ENCODE measurements at places on chromosomes 3 and 15.

- no peak for DNase-seq
These were observed 77.5 kb downstream of the CHRD start for GRCh38 chr3:184457329-184457728.

- DNase-seq = no peak
These were observed 112.2 kb upstream of the C3orf80 start for GRCh38 chr3:160112996-160113395.

GRCh38 chr3:71389911-71390573, 193.5 kb downstream of the FOXP1 start:
- DNase-seq = no peak

DNA sequence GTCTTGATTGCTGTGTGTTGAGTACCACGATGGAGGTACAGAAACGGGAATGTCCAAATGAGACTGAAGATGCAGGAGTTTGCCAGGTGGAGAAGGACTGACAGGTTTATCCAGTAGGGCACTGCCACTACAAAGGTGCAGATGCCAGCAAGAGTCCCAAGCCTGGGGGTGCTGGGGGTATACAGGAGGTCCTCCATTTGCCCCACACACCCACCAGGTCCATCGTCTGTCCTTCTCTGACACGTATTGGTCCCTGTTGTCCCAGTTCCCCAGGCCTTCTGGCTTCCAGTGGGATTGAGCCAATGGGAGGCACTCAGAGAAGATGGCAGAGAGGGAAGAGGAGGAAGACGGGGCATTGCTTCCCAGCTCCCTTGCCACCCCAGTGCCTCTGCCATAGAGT, 6.6 kb downstream of the HAPLN3 start:
- no peak for DNase-seq

GRCh38 chr3:172244011-172244410, 204.2 kb downstream of the GHSR start:
- DNase-seq = no peak

DNA sequence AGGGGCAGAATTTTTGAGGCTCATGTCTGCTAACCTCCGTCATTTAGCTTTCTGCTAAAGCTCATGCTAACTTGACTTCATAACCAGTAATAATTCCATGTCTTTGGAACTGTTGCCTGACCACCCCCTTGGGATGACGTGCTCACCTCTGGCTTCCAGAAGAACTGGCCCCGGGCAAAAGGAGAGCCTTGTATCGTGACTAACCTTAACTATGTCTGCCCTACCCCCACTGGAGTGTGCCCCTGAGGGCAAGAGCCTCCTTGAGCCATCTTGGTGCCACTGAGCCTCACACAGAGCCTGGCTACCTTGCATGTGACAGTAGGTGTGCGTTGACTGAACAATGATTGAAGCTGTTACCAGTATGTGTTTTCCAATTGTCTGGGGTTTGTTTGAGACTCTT, 4.7 kb downstream of the LRRK1 start:
- DNase-seq = no peak

DNA sequence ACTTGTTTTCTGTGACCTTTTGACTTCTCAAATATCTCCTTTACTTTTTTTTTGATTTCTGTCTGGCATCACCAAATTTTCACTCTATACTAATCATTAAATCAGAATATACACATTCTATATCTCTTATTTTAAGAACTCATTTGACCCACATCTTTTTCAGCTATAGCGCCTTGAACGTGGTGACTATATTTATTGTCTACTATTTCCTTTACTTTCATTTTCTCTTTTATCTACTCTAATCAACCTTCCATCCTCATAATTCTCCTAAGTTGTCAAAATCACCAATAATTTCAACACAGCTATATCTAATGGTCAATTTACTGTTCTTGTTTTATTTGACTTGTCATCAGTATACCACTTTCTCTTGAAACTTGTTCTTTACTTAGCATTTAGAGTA, 119.0 kb upstream of the CBLB start:
- DNase-seq = no peak

DNA sequence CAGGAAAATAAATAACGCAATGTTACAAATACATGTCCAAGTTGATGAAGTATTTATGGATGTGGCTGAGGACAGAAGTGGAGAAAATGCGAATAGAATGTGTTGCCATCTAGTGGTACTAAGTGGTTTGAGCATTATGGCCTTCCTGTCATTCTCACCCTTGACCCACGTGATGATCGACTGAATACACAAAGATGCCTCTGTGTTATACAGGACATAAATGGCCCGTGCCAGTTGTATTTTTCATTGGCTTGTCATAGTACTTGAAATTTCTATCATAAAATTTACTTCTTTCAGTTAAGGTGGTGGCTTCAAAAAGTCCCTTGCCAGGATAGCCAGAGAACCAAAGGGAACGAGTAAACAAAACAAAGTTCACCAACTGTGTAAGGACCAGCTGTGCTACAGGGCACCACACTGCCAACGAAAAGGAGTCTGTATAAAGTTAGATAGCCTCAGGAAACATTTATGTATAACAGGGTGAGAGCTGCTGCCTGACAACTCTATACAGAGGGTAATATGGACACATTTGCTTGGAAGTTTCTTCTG, 103.7 kb downstream of the MYH15 start:
- peak; percentile 21 for DNase-seq

- no peak for DNase-seq
These were observed 87.8 kb downstream of the P3H2 start for GRCh38 chr3:190032923-190033322.

DNA sequence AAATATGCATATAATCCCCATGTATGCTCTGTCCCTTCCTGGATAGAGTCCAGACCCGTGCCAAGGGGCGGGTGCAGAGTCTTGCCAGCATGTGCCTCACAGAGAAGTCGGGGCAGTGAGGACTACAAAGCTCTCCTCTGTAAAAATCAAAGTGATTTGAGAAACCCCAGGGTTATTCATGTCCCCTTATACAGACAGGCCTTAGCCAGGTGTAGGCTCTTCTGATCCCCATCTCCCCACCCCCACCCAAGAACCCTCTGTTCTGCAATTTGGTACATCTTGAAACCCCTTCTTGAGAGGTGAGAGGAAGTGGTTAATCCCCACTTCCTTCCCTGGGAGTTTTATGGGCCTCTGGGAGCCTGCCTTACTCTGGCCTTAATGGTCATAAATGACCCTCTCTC, 24.7 kb downstream of the TRIM71 start:
- DNase-seq = no peak
